H9 (cell line): ENCODE measurements at places on chromosomes 1 and 21. TPM values are rescaled to one million over a fixed set of nuclear protein-coding genes. Genes with fewer than 3 reads are reported as not detected.

GRCh38 chr1:159089184-159089791, 12.7 kb upstream of the AIM2 start:
- H3K27me3 ChIP-seq = no peaks in the 10 kb centered on the region
- H3K4me1 ChIP-seq = no peaks in the 10 kb centered on the region
- no peak overlapping the region for H3K4me3 ChIP-seq
- DNase-seq = no peak

Gene CA14
- 42.0 and 43.2 TPM in 2 replicates for total RNA-seq

DNA sequence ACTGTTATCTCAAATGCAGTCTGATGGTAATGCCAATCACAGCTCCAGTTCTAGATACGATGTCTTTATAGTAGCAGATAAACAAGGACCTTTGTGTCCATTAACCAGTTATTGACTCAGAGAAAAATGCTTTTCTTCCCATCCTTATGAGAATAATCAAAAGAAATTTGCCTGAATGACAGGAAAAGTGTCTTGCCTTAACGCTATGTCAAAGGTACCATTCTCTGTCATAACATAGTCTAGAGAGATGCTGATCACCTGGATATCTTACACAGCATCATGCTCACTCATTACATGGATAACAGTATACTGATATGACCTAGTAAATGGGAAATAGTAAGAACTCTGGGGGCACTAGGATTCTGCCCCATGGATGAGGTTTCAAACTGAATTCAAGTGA, 151.7 kb upstream of the NEGR1 start:
- H3K4me1 ChIP-seq = no peaks in the 10 kb centered on the region
- H3K27ac ChIP-seq = no peak overlapping the region
- no peak for DNase-seq
- no peaks in the 10 kb centered on the region for H3K27me3 ChIP-seq
- no peak overlapping the region for H3K4me3 ChIP-seq
- H3K36me3 ChIP-seq = no peaks in the 10 kb centered on the region

Gene NR0B2
- not detected in 2 replicates for total RNA-seq

GRCh38 chr1:28663871-28664470, 4.6 kb upstream of the GMEB1 start:
- H3K36me3 ChIP-seq = no peaks in the 10 kb centered on the region
- DNase-seq = no peak
- no peak overlapping the region; the same call in 2 of the 3 replicates for H3K4me3 ChIP-seq

Gene CRP
- total RNA-seq = not detected in 2 replicates

DNA sequence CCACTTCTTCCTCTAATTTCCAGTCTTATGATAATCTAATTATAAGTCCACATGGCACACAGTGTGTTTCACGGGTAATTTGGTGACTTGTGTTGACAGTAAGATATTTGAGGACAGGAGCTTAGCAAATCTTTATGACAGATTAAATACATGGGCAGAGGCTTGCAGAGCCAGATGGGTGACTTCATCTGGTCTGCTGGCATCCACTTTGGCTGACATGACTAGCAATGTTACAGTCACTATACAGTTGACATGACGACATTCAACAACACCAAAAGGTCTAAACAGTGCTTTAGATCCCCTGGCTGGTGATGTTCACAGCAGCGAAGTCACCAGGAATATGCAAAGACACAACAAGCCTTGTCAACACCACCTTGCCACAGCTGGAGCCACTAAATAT, 147.2 kb downstream of the ETS2 start:
- H3K4me3 ChIP-seq = no peak overlapping the region
- H3K27ac ChIP-seq = no peak overlapping the region
- no peak for DNase-seq
- no peaks in the 10 kb centered on the region for H3K36me3 ChIP-seq

DNA sequence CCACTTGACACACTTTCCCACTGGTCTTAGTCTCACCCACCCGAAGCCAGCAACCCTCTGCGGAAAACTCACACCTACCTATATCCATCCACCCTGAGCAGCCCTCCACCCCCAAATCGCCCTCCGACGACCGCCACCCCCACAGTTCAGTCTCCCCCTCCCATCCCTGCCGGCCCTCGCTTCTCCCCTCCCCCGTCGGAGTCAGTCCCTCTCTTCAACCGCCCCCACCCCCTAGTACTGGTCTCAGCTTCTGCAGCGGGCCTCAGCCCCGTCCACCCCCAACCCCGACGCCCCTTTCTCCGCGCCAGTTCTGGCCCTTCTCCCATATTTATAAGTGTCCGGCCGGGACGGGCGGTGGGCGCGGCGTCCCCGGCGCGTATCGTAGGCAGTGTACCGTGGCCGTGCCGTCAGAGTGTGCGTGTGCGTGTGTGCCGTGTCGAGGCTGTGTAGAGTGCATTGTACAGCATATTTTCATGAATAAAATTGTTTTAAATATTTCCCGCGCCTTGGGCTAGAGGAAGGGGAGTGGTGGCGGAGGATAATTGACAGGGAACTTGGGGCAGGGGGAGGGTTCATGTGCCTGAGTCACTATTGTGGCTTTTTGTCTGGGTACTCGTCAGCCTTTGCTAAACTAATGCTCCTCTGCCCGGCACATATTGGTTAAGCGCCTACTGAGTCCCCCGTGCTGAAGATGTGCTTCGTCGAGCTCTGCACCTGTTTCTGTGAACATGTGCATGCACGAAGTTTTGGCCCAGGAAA, 22.0 kb downstream of the FOXO6 start:
- no peak for DNase-seq
- H3K4me3 ChIP-seq = peak overlapping the region; percentile 73
- H3K4me1 ChIP-seq = peaks cover 12% of the 10 kb centered on the region; the same call in 1 of the 2 replicates
- H3K27me3 ChIP-seq = peaks cover 11% of the 10 kb centered on the region; the same call in 1 of the 2 replicates

GRCh38 chr1:6419804-6420453, at the start of gene HES2:
TSS of gene HES2 (minus strand) at chr1:6419919. CDS start at chr1:6419820, 99 bp downstream.
- H3K27ac ChIP-seq = no peak within 1 kb of the TSS
- peak; percentile 74 for DNase-seq
- H3K4me1 ChIP-seq = no peaks in the 10 kb centered on the region
- H3K27me3 ChIP-seq = peaks cover 75% of the 10 kb centered on the region

Gene TNN
- 0.11 and 0.22 TPM in 2 replicates for total RNA-seq

DNA sequence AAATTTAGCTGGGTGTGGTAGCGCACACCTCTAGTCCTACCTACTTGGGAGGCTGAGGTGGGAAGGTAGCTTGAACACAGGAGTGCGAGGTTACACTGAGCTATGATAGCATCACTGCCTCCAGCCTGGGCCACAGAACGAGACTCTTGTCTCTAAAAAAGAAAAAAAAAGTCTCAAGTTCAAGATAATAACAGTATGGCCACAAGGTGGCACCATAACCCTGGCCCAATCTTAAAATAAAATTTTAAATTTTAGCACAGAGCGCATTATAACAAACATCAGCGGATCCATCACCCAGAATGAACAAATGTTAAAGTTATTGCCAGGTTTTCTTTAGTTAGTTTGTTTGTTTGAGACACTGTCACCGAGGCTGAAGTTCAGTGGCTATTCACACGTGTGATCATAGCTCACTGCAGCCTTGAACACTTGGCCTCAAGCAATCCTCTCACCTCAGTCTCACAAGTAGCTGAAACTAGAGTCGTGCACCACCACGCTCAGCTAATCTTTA, 2.9 kb upstream of the HTR6 start:
- no peaks in the 10 kb centered on the region for H3K4me1 ChIP-seq
- H3K27me3 ChIP-seq = peaks cover 19% of the 10 kb centered on the region

Gene RPE65
- total RNA-seq = not detected in 2 replicates
